ENCODE measurements at places on chromosomes 7 and 10.

GRCh38 chr10:92923416-92923815 is 75.1 kb downstream of the EXOC6 start:
- DNase-seq = no peak

- DNase-seq = no peak
Measured at GRCh38 chr7:150852371-150852905, at the start of gene AOC1. AOC1 (plus strand) TSS chr7:150852517; CDS start chr7:150856471, 3,954 bp downstream.

DNA sequence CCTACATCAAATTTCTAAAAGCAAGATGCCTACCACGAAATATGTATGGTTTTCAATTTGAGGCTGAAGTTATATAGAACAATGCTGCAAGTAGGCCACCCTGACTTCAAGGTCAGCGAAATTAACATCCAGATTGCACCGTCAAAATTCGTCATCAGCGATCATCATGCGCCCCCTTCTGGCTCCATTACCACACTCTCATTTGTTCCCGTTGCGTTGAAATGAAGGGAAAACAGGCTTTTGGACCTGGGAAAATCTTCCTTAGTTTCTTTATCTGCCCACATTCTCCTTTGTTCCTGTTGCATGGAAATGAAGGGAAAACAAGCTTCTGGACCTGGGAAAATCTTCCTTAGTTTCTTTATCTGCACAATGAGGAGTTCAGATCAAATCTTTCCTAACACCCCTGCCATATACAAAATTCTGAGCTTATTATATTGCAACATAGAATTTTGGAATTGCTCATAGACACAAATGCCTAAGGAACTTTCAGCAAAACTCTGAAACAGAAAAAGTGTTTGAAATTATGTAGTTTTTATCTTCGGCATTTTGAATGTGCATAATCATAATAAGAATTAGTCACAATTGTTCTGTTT is 98.2 kb upstream of the PRKCQ start:
- peak; percentile 50 for DNase-seq

DNA sequence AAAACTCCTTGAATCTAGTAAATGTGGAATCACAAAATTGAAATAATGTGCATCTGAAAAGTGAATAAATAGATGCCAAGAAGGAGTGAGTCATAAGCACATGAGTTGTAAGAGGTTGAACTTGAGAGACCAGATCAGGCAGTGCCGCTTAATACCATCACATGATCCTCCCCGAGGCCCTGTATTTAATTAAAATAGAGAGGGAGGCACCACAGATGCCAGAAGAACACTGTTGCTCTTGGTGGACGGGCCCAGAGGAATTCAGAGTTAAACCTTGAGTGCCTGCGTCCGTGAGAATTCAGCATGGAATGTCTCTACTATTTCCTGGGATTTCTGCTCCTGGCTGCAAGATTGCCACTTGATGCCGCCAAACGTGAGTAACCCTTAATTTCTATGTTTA is at the start of gene GPNMB:
Gene GPNMB, plus strand, starts transcription at position 221 of the 400 bp plus-strand sequence. Its CDS starts 83 bp downstream, at position 304.
- DNase-seq = no peak

GRCh38 chr10:78588194-78588811 is 480.5 kb upstream of the ZMIZ1 start:
- peak; percentile 87 for DNase-seq

DNA sequence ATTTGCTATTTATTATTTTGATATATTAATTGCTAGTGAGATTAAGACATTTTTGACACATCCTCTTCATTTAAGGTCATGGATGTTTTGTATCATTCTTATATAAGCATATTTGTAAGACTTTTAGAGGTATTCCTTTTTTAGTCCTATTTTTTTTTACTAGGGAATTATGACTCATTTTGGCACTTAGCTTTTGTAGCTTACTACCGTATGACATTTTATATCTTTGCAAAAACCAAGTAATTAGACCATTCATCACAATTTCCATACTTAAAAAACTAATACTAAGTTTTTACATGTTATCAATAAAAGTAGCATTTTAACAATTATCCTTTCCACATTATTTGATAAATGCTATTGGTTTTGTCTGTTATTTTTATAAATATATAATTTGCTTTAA is 41.6 kb downstream of the BMPR1A start:
- no peak for DNase-seq

DNA sequence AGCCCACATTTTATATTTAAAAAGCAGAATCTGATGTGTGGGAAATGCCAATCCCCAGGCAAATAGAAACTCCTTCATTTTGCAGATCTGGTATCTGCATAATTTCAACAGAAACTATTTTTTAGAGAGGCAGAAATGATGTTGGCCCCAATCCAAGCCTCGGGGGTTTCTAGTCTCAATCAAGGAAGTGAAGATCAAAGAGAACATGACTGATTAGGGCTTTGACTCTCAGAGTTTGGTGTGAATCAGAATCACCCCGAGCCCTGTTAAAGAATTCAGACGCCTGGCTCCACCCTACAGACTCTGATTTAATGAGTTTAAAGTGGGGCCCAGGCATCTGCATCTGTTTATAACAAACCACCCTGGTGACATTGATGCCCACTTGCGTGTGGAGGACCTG is 36.7 kb upstream of the UBE2H start:
- peak; percentile 10 for DNase-seq

- no peak for DNase-seq
Measured at GRCh38 chr7:44395067-44395466, 69.7 kb upstream of the CAMK2B start.

DNA sequence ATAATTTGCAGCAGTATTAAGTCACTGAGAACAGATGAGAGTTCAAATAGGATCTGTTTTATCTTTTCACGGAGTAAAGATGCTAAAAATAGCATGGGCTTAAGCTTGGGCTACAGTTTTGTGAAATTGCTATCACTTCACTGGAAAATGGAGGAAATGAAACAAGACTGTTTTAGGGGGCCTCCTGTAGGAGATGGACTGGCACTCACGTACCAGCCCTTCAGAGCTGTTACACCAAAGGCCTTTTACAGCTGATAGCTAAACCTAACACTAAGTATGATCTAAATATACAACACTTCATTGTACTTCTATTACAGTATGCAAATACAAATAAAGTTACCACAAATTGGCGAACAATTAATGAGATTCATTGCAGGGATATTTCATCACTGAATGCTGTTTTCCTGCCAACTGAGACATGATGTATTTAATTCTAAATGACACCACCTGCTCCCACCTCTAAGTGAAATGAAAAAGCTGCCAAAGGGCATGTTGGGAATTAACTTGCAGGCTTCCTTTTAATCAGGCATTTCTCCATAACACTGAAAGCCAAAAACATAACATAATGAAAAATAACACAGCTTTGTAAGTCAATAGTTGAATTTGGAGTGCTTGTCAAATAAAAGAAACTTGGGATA is 304.5 kb upstream of the LRRN3 start:
- DNase-seq = no peak

DNA sequence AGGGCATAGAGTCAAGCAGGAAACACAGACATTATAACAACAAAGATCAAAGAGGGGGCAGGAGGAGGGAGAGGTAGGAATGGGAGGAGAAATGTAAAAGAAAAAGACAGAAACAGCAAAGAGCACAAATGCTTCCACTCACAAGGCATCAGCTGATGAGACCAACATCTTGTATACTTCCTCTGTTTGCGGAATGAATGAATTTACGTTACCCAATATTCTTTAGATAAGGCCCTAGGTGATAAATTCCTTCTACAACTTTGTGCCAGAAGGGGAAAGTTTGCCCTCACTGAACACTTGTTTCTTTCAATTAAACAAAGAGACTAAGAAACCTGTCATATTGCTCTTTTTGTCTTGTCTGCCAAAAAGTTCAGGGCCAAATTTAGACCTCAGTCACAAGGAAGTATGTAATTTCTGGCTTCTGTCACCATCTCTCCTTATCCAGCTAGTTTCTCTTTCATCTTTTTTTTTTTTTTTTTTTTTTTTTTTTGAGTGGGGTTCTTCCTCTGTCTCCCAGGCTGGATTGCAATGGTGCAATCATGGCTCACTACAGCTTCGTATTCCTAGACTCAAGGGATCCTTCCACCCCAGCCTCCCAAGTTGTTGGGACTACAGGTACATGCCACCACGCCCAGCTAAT is 116.4 kb upstream of the NANOS1 start:
- DNase-seq = no peak

GRCh38 chr10:114499116-114499515 is 94.8 kb upstream of the AFAP1L2 start:
- no peak for DNase-seq

DNA sequence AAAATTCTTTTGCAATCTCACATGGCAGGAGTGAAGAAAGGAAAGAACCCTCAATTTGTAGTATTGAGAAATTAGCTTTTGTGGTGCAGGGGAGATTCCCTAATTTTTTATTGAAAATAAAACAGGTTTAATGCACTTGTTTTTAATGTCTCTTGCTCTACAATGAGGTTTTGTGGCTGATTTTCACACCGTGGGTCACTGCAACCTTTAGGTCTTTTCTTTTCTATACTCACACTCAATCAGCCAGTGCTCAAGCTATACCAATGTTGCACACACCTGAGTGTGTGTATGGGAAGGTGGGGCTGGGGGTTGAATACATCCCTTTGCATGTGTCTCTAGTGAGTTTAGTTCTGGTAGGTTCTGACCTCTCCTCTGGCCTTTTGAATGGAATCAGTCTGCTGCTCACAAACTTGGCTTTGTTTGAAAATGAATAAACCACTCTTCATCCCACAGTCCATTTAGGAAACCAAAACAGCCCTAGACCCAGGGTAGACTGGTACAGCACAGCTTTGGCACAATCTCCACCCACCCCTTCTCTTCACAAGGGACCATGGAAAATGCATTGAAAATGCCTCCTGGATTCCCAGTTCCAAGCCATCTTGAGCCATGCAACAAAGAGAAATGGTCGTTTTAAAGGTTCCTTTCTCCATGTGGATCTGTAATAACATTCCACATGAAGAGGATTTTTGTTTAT is 411.5 kb downstream of the SFMBT2 start:
- no peak for DNase-seq

GRCh38 chr10:71349406-71349805 is 30.3 kb downstream of the SLC29A3 start:
- DNase-seq = peak; percentile 75

GRCh38 chr7:74291535-74291934 is 2.3 kb downstream of the CLIP2 start:
- DNase-seq = no peak

- DNase-seq = no peak
Measured at GRCh38 chr7:97845622-97846203, 26.5 kb downstream of the ASNS start.

DNA sequence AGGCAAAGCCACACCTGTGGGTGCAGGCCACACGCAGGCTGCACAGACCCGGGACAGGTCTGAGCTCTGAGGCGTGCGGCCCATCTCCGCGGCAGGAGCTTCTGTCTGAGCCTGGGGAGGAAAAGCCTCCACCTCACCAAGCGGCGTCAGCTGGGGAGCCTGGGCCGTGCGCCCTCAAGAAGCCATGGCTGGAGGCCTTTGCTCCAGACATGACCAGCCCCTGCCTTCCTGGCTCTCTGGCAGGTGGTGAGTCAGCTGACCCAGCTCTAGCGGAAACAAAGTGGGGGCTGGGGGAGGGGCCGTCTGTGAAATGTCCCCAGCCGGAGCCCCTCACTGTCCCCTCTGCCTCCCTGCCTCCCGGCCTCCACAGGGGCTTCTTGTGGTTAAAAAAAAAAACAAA is 12.5 kb downstream of the GPER1 start:
- DNase-seq = no peak

DNA sequence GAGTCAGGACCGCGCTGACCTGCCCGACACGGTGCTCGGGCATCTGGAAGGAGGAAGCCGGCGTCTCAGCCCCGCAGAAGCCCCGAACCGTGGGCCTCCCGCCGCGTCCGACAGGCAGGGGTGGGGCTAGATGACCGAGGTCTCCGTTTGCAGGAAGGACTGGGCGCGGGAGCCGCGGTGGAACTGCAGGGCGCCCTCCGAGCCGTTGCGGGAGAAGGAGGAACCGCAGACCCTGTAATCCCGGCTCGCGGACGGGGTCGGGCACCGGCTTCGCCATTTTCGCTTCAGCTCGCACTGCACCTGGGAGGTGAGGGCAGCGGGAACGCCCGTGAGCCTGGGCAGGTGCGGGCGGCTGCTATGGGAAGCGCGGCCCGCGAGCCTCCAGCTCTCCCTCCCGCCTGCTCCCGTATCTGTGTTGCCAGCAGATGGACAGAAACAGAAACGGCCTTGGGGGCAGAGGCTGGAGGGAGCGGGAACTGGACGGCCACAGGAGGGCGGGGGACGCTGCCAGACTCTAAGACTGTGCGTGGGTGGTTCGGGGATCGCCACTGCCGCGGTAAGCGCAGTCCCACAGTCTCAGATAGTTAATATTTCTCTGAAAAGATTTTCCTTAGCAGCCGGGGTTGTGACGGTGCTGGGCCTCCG is 114.1 kb downstream of the VIPR2 start:
- DNase-seq = peak; percentile 82

DNA sequence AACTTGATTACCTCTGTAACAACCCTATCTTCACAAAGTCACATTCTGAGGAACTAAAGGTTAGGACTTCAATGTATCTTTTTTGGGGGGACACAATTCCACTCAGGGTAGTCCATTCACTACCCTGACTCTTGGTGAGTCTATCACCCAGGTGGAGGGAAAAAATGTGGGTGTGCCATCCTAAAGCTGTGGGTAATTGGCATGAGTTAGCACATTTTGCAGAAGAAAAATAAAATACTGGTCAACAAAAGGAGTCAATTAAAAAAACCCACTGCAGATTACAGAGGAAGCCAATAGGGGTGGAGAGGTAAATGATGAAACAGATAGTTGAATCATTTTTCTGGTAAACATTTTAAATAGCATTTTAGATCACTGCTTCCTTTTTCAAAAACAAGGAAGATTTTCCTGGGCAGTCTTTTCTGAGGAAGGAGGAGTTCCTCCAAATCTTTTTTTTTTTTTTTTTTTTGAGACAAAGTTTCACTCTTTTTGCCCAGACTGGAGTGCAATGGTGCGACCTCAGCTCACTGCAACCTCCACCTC is 5.1 kb upstream of the BLVRA start:
- no peak for DNase-seq

DNA sequence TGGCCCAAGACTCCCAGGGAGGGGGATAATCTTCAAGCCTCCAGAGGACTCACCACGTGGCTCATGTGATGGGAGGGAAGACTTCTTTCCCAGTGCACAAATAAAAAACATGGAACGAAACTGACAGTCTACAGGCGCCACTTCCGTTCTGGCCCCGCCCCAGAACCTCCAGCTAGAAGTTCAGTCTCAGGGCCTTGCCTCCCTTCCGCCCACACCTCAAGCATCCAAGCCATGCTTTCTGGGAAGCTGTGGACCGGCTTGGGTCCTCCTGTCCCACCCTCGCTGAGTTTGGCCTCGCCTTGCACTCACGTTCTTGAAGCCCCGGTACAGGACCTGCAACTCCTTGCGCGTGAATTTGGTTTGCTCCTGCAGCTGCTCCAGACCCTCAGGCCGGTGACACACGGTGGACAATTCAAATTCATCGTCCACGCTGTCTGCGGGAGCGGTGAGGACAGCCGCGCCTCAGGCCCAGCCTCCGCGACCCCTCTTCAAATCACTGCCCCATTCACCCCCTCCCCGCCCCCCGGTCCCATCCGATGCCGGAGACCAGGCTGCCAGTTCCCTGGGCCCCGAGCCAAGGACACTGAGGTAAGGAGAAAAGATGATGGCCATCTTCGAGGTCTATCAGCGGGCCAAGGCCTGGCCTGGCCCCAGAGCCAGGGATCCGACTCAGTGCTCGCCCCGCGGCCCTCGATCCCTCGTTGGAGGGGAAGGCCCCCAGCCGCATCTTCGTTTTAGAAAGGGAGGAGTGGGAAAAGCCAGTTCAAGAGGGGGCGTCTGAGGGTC is 10.7 kb upstream of the OGA start:
- DNase-seq = no peak

- no peak for DNase-seq
Measured at GRCh38 chr10:73018632-73019031, 64.0 kb upstream of the PLA2G12B start.

All from ELF-1 (cell line).